ENCODE measurements at places on chromosomes 4 and X.

DNA sequence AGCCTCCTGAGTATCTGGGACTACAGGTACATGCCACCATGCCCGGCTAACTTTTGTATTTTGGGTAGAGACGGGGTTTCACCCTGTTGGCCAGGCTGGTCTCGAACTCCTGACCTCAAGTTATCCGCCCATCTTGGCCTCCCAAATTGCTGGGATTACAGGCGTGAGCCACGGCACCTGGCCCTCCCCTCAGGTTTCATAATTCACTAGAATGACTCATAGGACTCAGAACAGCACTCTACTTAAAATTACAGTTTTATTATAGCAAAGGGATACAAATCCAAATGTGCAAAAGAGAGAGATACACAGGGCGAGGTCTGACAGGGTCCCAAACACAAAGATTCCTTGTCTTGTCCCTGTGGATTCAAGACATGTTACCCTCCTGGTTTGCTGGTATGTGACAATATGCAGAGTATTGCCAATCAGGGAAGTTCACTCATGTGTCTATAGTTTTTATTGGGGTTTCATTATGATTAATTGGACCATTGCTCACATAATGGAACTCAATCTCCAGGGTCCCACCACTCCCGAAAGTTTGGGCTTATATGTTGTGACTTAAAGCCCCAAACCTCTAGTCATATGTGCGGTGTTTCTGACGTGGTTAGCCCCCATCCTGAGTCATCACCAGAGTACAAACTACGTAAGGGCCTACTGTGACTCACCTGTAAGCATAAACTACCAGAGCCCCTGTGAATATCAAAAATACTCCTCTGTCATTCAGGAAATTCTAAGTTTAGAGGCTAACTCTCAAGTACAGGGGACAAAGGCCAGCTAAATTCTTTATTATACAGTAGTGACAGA, 5.2 kb downstream of the YIPF6 start:
- DNase-seq = no peak

DNA sequence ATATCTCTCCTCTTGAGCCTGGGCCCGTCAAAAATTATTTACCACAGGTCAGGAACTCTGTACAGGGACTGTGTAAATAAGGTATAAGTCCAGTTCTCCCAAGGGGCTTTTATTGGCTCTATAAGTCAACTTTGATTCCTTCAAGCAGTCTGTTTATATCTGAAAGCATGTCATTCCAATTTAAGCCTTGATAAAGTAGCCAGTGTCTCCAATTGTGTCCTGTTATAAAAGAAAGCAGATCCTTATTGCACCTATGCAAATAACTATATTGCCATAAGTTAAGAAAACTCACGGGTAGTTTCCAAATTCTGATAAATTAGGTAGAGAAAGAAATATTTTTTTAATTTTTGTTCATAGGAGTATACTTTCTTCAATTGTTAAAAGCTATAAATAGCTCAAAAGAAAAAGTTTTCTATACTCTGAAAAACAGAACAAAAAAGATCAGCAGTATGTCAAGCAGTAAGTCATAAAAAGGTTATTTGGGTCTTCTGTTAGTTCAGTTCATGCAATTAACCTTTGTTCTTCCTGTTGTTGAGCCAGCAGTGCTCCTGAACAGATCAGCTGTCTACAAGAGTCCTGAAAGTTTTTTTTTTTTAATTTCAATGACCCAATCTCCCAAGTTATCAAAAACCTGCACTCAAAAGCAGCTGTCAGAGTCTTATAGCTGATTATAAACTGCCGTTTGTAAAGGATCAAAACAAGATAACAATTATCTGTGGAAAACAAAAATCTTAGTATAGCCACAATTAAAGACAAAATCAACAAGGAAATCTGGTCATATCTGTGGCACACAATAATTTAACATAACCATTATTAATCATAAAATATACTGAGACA, 178.4 kb upstream of the GALNT7 start:
- DNase-seq = no peak

DNA sequence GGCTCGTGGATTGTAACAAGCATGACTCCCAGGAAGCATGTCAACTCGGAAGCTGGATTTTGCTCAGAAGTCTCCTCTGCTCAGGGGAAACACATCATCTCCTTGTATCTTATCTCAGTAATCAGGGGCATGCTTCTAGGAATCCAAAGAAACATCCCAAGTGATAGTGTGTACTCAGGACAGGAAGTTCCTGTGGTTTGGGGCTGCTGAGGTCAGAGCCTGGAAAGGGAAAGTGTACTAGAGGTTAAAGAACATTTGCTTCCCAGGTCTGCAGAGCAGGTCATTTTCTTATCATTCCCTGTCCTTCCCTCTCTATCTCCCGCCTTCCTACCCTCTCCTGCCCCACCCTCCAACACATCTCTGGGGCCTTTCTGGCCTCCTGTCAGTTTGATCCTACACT, 38.8 kb downstream of the SLC34A2 start:
- DNase-seq = no peak

DNA sequence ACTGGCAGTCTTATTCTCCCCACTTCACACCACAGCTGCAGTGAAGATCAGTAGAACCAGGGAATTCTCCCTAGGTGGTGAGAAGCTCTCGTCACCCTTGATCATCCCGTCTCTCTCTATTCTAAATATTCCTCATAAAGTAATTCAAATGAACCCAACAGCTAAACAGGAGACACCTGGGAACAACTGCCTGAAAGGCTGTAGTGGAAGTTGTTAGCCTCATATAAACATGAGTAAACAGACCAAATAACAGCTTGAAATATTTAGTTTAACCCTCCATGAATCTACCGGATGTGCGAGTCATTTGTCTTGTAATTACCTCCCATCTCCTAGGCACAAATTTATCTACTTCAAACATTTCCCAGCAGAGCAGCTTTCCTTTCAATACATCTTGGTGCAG, 30.4 kb upstream of the APELA start:
- no peak for DNase-seq

- no peak for DNase-seq
These were observed 89.5 kb downstream of the ELOVL6 start for GRCh38 chr4:110108960-110109359.
